LoVo (cell line): ENCODE measurements at places on chromosomes 12 and 14.

DNA sequence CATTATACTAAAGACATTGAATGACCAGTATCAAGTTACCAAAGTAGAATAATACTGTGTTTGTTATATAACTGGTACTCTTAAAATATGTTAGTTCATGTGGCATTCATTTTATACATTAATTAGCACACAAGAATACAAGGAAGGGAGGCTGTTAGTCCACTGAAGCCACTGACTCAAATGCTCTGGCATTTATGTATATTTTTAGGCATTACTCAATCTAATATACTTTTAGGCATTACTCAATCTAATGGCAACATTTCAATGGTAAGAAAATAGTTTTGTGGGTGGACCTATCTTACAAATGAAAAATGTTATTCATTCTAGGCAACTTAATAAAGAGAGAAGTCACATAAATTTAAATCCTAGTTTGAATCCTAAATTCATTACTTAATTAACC, 874.4 kb upstream of the USP15 start:
- no peak for DNase-seq

GRCh38 chr12:6083601-6084000, 40.9 kb downstream of the VWF start:
- DNase-seq = no peak

GRCh38 chr12:40435251-40435650, 210.5 kb downstream of the LRRK2 start:
- no peak for DNase-seq

- no peak for DNase-seq
Measured at GRCh38 chr12:130434560-130434959, 96.9 kb downstream of the PIWIL1 start.

- peak; percentile 4 for DNase-seq
Measured at GRCh38 chr14:50726372-50727107, 58.4 kb upstream of the SAV1 start.

DNA sequence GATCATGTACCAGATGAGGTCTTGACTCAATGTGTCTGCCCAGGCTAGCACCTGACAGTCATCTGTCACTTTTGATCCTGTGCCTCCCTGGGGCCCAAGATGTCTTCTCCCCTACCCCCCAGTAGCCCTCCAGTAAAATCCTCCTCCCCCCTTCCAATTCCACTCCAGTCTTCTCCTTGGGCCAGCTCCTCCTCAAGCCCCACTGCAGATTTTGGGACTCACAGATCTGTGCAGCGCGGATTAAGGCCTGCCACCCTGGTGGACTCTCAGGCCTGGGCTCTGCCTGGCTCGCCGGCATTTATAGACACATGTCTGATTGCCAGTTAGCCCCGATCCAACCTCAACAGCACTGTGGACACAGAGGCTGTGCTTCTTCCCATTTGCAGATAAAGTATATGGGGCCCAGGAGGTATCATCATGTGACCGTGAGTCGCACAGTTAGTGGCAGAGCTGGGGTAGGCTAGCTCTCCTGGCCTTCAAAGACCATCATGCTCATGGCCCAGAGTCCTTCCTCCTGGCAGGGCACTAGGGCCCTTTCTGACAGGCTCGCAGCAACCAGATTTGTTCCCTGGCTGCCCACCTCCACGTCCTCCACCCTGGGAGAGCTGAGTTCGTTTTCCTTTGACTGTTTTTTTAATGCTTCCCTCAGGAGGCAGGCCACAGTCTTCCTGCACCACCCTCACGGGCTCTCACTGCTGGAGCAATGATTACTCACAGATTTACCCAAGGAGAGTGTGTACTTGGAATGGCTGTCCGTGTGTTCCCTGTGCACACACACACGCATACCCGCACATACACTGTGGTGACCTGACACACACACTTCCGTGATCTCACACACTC, 98.3 kb upstream of the DIO3 start:
- no peak for DNase-seq

GRCh38 chr12:20444595-20445170, 76.3 kb downstream of the PDE3A start:
- DNase-seq = no peak

GRCh38 chr12:96989916-96990315, 82.9 kb downstream of the NEDD1 start:
- DNase-seq = peak; percentile 39
